ENCODE measurements at places on chromosomes 7 and 10.
A peak's percentile ranks its signal among the peaks of the same experiment; 100 is the strongest.

GRCh38 chr10:124008187-124008586 is 85.2 kb downstream of the CHST15 start:
- no peak for DNase-seq

- DNase-seq = no peak
Observed at GRCh38 chr7:121053219-121053618, 64.7 kb downstream of the CPED1 start.

GRCh38 chr10:72176701-72177100 is 39.1 kb upstream of the ANAPC16 start:
- DNase-seq = no peak

GRCh38 chr10:127612-128432 is 7.4 kb upstream of the ZMYND11 start:
- DNase-seq = no peak

GRCh38 chr7:20593501-20593900 is 22.0 kb upstream of the ABCB5 start:
- DNase-seq = no peak

GRCh38 chr7:148116829-148117403 is 473.6 kb upstream of the C7orf33 start:
- DNase-seq = no peak

DNA sequence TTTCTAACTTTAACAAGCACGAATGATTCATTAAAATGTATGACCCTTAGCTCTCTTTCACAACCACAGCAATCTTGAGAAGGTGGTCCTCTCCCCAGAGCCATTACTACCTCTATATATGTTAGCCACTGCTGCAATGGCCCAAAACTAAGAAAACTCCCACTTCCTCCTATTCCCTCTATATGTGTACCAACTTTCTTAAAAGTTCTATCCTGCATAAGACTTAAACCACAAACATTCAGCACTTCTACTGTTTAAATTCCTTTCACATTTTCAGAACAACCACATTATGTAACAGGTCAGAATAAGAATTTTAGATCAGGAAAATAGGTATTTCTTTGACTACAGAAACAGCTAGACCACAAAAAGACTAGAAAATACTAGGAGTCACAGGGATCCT is 36.2 kb downstream of the WASL start:
- peak; percentile 63 for DNase-seq

DNA sequence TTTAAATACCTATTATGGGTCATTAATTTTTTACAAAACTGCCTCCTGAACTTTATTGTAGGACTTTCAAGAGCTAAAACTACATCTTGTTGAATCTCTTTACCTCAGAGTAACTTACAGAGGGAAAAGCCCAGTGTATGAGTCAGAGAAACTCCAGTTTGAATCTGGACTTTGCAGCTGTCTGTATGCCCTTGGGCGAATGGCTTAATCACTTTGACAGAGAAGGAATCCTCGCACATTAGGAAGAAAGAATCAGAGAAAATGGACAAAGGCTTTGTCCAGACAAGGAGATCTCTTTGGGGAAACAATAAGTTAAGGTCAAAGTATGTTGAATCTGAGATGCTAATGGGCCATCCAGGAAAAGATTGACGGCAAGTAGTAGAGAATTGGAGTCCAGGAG is 484.2 kb upstream of the CELF2 start:
- peak; percentile 10 for DNase-seq

DNA sequence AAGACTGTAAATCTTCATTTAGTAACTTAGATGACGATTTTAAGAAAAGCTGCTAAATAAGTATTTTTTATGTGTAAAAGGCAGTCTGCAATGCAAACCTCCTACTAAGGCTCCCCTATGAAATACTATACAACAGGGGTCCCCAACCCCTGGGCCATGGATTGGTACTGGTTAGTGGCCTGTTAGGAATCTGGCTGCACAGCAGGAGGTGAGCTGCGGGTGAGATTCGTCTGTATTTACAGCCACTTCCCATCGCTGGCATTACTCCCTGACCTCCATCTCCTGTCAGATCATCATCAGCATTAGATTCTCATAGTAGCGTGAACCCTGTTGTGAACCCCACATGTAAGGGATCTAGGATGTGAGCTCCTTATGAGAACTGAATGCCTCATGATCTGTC is 580.4 kb downstream of the MAGI2 start:
- no peak for DNase-seq

DNA sequence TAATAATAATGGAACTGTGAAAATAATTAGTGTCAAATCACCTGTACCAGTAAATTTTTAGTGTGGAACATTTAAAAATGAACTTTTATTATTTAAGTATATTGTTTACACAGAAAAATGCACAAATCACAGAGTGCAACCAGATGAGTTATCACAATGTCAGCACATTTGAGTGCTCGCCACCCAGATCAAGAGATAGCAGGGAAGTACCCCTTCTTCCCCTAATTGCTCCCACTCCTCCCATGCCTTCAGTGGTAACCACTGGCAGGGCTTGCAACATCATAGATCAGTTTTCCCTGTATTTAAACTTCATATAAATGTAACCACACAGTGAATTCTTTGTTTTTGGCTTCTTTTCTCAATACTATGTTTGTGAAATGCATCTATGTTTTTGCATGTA is 7.8 kb upstream of the GPR141 start:
- DNase-seq = no peak

GRCh38 chr10:78196964-78197363 is 163.3 kb downstream of the RPS24 start:
- DNase-seq = peak; percentile 18

GRCh38 chr7:47568547-47568946 is 13.4 kb downstream of the TNS3 start:
- no peak for DNase-seq

DNA sequence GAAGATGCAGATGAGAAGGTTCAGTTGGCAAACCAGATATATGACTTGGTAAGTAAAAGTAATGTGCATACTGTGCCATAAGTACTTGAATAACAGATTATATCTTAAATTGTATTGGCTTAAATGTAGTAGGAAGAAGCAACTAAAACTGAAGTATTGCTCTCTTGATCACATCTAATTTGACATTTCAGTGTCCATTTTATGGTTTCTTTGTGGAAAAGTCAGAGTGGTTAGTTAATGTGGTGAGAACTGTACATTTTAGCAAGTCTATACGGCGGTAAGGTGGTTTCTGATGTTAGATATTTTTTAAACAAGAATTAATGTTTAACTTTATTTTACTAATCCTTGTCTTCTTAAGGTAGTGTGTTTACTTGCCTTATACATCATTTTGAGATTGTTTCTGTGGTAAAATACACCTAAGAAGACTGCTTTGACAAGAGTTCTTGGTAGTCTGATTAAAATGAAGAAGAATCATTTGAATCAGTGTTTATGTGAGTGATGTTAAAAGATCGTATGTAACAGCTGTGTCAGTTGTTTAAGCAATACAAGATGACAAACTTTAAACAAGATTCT is 5.1 kb downstream of the ING3 start:
- DNase-seq = no peak

DNA sequence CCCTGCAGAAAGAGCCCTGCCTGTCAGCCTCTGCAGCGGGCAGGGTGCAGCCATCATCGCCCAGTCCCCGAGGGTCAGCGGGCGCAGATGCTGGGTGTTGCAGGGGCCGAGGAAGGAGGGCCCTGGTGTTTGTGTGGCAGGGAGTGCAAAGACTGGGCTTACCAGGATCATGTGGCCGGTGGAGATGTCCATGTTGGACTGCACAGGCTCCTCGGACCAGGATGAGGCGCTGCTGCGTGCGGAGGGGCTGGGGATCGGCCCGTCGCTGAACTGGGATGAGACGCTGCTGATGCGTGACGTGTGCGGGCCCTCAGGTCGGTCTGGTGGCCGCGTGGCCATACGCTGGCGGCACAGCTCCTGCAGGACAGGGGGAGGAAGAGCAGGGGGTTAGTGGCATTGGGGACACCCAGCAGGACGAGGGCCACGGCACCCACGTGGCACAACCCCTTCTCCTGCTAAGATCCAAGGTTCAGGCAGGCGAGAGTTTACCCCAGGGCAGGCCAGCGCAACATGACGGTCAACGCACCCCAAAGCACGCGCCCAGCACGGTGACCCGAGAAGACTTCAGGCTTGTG is 319.5 kb downstream of the DNAJB6 start:
- DNase-seq = no peak

- no peak for DNase-seq
Observed at GRCh38 chr10:50997461-50997860, 76.8 kb upstream of the PRKG1 start.

GRCh38 chr10:30433306-30433729 is 666 bp upstream of the MAP3K8 start:
- DNase-seq = peak; percentile 86

DNA sequence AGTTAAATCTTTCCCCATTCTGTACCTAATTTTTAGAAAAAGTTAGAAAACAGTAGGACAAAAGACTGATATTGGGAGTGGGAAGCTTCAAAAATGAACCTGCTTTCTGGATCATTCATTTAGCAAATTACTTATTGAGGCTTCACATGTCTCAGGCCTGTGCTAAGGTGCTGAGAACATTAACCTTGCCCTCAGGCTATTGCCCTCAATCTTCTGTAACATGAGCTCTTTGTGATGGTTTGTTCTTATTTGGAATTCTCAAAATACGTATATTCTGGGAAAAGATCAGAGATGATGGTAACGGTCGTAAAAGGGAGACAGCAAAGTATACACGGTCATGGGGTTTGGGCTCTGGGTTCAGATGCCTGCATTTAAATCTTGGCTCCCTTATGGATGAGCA is 39.5 kb upstream of the PRKG1 start:
- DNase-seq = no peak

Data from astrocyte of the hippocampus (primary cell).